ENCODE measurements at places on chromosomes 6 and 20.

DNA sequence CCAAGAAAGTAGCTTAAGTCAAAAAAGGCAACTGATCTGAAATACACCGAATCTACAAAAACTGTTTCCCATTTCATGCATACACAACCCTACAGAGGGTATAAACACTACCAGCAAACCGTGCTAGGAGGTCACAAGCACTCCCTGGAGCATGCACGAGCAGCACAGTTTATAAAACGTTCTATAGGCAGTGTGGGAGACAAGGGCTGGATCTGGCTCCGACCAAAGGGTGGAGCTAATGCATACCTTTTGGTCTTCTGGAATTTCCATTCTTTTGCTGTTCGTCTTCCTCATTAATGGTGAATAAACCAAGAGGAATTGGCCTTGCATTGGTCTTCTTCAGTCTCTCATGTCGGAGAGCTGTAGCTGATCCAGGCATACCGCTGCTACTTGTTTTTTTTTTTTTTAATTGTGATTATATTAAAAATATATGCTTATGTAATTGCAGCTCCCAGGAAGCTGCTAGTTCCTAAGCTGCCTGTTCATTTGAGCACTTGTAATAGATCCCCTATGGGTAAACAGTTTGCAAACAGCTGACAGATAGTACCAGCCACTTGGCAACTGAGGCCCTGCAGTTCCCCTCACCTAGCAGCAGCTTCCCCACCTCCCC is 24.5 kb downstream of the MAP7 start:
- DNase-seq, result no peak

GRCh38 chr6:166839569-166839968 is 116.8 kb downstream of the RNASET2 start:
- DNase-seq, result no peak

- DNase-seq, result no peak
Measured at GRCh38 chr20:58513580-58514285, 1.5 kb downstream of the APCDD1L start.

DNA sequence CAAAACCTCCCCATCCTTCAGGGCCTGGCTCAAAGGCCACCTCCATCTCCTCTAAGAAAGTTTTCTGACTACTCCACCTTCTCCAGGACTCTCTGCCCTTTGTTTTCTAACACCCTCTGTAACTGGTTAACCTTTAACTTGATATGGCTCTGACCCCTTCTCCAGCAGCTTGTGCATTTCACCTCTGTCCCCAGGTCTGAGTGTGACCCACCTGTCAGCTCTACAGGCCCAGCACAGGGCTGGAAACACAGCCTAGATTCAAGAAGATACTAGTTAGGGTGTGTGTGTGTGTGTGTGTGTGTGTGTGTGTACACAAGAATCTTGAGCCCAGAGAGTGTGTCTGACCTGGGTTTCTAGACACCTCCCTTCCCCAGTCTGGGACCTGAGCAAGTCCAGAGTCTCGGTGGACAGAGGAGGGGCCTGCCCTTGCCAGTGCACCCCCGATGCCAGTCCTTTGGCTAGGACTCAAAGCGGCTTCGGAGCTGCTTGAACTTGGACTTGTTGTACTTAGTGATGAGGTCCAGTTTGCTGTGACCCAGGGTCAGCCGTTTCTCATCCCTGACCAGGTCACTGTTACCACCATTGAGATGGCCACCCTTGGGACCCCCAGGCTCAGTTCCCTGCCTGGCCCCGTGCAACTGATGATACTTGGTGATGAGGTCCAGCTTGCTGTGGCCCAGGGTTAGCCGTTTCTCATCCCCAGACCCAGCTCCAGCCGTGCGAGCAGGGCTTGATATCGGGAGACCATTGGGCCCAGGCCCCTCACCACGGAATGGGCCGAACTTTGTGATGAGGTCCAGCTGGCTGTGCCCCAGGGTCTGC is 1.7 kb upstream of the EIF6 start:
- no peak for DNase-seq

DNA sequence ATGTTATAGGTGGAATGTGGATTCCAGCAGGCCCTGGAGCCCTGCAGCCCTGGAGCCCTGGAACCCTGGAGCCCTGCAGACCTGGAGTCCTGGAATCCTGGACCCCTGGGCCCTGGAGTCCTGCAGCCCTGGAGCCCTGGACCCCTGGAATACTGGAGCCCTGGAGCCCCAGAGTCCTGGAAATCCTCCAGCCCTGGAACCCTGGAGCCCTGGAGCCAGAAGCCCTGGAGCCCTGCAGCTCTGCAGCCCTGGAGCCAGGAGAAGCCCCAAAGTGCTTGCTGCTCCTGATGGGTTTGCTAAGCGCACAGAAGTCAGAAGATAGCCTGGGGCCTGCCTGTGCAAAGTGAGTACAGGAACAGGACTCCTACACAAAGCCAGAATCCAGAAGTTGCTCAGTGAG is 223.1 kb upstream of the PDE10A start:
- no peak for DNase-seq

DNA sequence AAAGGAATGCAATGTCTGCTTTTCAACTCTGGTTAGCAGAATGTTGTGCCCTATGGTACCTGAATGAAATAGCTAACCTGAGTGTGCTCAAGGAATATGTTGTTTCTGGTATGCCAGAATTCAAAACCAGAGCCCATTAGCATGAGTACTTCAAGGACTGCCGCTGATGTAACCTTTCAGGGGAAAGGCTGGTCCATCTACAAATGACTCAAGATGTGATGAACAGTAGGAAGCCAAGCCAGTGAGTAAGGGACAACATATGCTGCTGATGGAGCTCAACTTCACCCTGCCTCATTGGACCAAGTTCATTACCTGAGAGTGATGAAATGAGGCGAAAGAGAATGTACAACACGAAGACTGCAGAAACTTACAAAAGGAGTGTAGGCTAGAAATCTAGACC is 95.7 kb upstream of the BMP2 start:
- no peak for DNase-seq

- no peak for DNase-seq
Measured at GRCh38 chr6:16518265-16518664, 243.0 kb downstream of the ATXN1 start.

Data from stimulated activated CD4-positive, alpha-beta T cell treated with anti-CD3 and anti-CD28 coated beads, Interleukin-4, amount 100 ng/mL, for 4 hours (primary cell).